NCI-H526 (cell line): ENCODE measurements at places on chromosomes 7 and 10.

GRCh38 chr10:58063861-58064480, 203.7 kb downstream of the IPMK start:
- DNase-seq, result no peak

- no peak for DNase-seq
These were observed 563.0 kb upstream of the SEMA3D start for GRCh38 chr7:85749696-85750453.

DNA sequence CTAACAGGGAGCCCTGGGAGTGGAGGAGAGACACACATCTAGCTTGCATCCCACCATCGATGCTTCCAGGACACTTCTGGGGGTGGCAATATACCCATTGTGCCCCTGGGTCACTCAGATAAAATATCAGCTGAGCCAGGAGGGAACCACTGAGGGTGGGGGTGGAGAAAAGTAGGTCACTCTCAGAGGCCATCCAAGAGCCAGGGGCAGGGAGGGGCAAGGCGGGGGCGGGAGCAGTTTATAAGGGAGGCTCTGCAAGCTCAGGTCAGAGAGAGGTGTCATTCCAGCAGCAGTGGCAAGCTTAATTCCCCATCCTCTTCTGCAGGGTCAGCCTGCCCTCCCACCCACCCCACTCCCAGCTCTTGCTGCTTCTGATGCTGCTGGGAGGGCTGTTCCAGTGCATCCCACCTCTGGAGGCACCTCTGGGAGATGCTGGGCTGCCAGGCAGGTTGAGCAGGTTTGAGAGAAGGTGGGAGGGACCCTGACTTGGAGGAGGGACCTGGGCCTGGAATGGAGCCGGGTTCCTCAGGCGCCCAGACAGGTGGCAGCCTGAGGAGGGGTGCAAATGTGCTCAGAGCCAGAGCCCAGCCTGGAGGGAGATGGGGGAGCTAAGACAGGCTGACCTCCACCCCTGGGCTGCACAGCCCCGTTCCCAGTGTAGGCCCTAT, 20.1 kb upstream of the TLX1 start:
- peak; percentile 22 for DNase-seq

GRCh38 chr7:113873554-113874151, 45.2 kb downstream of the PPP1R3A start:
- no peak for DNase-seq

DNA sequence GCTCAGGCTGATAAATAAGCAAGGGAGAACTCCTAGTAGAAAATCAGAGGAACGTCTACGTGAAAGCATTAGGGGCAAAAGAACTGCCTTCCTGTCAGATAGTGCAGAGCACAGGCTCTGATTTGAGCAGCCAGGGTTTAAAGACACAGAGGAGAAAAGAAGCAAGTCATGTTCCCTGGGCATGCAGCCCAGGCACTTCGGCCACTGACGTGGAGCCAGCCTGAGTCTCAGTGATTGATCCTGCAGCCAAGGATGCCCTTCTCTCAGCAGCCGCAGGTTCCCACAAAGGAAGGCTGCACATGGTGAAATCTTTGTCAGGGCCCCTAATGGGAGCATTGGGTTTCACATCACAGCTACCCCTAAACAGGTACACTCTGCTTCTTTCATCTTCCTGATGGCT, 161.7 kb upstream of the HPS1 start:
- DNase-seq, result no peak

- DNase-seq, result no peak
These were observed 56.1 kb upstream of the GRB10 start for GRCh38 chr7:50838675-50839377.

GRCh38 chr10:116049974-116050304, 223.1 kb downstream of the GFRA1 start:
- DNase-seq, result no peak

- no peak for DNase-seq
These were observed 1190.5 kb upstream of the LRRTM3 start for GRCh38 chr10:65735382-65735781.

- no peak for DNase-seq
These were observed 60.6 kb upstream of the LRRN3 start for GRCh38 chr7:111030336-111030735.

- peak; percentile 68 for DNase-seq
These were observed 10.6 kb upstream of the DNMBP start for GRCh38 chr10:100020142-100020885.

DNA sequence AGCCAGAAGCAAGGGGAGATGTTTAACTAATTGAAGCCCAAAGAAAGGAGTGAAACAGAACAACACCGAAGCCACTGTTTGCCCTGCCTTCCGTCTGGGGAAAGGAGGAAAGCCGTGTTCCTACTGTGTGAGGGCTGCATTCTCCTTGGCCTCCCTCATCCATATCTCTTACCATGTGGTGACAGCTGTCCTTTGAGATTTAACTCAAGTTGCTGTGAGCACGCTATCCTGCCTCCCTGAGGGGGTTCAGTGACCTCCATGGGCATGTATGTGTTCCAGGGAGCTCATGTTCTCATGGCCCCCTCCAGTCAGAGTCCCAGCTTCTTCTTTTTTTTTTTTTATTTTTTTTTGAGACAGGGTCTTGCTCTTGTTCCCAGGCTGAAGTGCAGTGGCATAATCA, 26.2 kb upstream of the CRHR2 start:
- no peak for DNase-seq

- DNase-seq, result peak; percentile 31
These were observed 2.5 kb downstream of the ASB13 start for GRCh38 chr10:5663692-5664427.

- no peak for DNase-seq
These were observed 164.2 kb downstream of the PCLO start for GRCh38 chr7:82998436-82998835.

DNA sequence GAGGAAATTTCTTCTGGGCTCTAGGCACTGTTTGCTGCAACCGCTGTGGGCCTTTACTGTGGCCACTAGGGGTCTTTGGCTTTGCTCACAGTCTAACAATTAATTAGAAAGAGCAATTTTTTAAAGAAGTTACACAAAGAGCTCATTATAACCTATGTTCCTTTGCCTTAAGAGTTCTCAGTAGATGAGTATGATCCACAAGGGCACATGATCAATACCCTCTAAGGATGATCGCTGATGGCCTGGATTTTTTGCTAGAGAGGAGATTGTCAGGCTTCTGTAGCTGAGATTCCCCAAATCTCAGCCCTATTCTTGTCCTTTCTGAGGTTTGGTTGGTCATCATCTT, 80.8 kb upstream of the RHOBTB1 start:
- DNase-seq, result peak; percentile 21

GRCh38 chr7:76372984-76373833, 14.4 kb upstream of the YWHAG start:
- DNase-seq, result no peak

GRCh38 chr10:33861833-33862232, 527.4 kb upstream of the NRP1 start:
- no peak for DNase-seq

- peak; percentile 96 for DNase-seq
These were observed 104.3 kb upstream of the CAV2 start for GRCh38 chr7:116395141-116395791.

DNA sequence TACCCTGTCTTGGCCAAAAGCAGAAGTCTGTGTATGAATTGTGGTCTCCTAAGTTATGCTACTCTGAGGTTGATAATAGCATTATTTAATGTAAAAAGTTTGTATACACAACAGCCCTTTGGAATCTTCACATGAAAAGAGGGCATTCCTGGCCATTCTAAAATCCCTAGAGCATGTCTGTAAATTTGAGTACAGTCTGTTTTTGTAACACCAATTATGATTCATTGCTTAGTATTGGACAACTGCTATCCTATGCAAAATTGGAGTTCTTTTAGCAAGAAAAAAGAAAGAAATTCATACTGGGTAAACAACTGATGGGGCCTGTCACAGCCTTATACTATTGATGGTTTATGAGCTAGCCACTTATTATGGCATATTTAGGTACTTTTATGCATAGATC, 10.2 kb downstream of the CUTC start:
- no peak for DNase-seq

GRCh38 chr10:35626971-35627507, 15.1 kb downstream of the FZD8 start:
- DNase-seq, result no peak

DNA sequence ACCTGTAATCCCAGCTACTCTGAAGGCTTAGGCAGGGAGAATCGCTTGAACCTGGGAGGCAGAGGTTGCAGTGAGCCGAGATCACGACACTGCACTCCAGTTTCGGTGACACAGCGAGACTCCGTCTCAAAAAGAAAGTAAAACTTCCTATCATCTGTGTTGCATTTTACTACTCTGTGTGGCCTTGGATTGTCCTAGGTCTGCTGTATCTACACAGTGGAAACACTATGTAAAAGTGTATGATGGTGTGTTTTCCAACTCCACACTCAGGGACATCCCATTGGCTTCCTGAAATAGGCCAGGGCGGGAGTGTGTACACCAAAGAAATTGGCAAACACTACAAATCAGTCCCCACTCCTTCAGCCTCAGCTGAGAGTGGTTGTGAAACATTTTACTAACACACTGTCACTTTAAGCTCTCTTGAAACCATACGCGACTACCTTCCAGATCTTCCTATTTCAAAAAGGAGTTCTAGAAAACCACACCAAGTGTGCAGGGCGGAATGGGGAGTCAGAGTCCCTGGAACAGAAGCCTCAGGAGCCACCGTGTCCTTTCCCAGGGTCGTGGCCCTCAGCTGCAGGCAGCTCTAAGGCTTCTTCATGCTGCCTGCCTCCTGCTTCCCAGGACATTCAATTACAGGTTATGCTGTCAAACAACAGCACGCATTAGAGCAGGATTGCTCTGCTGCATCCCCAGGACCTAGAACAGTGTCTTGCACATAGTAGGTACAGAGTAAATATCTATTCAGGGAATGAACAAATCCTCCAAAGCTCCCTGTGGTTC, 275.4 kb downstream of the PARD3 start:
- DNase-seq, result no peak

GRCh38 chr7:134714470-134715205, 64.8 kb upstream of the CALD1 start:
- no peak for DNase-seq

- no peak for DNase-seq
These were observed 23.8 kb downstream of the CD36 start for GRCh38 chr7:80662252-80662651.

DNA sequence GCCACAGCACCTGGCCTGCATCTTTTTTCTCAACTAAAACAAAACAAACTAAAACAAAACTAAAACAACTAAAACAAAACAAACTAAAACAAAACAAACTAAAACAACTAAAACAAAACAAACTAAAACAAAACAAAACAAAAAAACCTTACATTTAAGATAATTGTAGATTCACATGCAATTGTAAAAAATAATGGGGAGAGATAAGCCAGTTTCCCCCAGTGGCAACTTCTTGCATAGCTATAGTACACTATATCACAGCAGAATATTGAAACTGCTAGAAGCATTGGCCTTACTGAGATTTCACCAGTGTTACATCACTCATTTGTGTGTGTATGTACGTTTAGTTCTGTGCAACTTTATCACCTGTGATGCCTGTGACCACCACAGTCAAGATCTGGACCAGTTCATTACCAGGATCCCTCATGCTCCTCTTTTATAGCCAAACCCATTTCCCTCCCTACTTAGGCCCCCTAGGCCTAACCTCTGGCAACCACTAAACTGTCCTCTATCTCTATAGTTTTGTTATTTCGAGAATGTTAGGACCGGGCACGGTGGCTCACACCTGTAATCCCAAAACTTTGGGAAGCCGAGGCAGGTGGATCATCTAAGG, 9.3 kb downstream of the FXYD4 start:
- no peak for DNase-seq

- DNase-seq, result no peak
These were observed 586 bp upstream of the AOC1 start for GRCh38 chr7:150851492-150852370.

DNA sequence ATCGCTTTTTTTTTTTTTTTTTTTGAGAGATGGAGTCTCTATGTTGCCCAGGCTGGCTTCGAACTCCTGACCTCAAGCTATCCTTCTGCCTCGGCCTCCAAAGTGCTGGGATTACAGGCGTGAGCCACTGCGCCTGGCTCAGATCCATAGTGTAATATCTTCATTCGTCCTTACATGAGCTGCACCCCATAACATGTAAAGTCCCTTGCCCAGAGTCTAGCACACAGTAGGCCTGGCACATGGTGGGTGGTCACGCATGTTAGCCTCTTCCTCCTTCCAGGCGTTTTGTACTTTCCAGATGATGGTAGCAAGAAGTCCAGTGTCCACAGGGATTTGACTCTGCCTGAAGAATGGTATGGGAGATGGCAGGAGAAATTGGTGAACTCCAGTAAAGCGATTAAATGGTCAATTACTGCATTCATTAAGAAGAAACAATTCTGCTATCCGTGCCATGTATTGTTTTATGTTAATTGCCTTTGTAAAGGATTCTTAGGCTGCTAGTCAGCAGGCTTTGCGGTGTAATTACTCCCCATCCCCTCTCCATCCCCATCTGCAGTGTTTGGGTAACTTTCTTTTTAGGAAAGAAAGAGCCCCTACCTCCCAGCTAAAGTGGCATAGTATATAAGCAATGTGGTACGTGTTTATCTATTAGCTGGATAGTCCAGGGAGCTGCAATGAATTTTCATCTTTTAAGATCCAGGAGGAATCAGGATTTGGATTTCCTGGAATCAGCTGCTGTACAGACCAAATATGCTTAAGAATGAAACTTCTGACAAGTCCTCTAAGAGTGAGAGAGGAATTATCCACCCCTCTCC, 1.2 kb downstream of the TPST1 start:
- DNase-seq, result peak; percentile 28

DNA sequence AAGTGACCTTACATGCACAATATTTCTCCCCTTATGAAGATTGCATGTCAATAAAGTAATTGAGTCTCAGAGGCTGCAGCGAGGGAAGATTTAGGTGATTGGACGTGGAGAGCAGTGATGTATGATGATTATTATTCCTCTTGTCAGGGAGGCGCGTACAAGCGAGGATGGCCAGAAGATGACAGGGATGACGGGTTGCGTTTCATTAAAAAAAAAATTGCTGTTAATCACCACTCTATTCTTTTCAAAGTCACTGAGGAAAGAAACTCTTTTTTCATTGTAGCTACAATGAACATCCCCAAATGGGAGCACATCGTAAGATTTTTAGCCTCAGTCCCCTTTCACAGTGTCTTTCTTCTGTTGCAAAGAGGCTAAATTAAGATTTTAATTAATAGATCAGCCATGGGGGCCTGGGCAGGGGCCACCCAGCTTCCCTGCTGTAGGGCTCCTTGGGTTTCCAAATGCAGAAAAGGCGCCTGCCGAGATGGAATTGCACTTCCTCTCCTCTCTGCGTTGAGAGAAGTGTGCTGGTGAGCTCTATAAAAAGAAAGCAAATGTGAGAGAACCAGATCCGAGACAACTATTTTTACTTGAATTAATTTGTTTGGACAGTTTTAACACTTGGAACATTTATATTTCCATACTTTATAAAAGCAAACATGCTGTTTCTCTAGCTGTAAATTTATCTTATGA, 998.1 kb downstream of the LRMDA start:
- no peak for DNase-seq

DNA sequence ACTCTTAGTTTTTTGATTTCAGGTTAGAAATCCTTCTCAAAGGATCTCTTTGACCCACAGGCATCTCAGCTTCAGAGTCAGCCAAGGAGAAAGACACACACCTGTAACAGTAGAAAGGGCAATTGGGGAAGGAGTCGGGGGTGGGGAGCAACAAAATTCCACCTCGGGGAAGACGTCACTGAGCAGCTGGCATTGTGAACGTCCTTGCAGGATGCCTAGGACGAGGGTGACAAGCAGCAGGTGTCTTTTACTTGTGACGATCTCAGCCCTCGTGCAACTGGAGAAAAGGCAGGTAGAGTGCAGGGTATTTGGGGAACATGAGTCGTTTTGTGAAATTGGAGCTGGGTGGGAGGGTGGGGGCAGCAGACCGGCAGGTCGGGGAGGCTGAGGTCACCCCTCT, 627.0 kb downstream of the ACTR3B start:
- no peak for DNase-seq

- peak; percentile 11 for DNase-seq
These were observed 259.3 kb downstream of the TRIL start for GRCh38 chr7:28698840-28699239.

GRCh38 chr7:79091661-79092060, 361.8 kb downstream of the MAGI2 start:
- DNase-seq, result no peak
